ENCODE measurements at places on chromosomes 5 and 9.

DNA sequence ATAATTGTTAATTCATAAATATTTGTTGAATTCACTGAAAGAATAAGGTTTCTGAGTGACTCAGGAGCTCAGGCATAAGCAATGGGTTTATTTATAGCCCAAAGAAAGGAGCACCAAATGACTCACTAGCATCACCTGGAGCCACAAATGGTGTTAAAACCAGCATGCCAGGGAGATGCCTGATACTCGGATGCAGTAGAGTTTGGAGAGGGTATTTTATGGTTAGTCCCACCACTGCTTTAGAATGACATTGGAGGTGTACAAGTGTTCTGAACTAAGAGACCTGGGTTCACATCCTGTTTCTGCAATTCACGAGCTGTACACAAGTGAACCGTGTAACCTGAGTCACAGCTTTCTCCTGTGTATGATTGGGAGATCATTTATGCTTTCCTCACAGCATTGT is 25.2 kb downstream of the CCL28 start:
- DNase-seq, result no peak

DNA sequence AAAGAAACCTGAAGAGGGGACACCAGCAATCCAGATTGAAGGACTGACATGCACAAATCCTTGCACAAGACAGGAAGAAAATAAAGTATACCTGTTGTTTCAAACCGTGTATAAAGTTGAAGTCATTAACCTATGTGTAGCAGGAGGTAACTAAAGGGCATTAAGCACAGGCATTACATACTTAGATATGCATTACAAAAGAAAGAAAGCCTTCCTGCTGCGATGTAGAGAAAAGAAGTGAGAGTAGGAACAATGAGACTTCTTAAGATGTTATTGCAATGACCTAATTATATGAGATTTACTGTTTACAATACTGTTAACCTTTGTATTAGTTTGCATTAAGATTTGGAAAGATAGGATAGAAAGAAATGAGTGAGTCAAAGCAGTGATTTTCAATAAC is 308.9 kb upstream of the PTPRD start:
- no peak for DNase-seq

- DNase-seq, result no peak
These were observed 398.3 kb downstream of the IRX1 start for GRCh38 chr5:3993856-3994473.

DNA sequence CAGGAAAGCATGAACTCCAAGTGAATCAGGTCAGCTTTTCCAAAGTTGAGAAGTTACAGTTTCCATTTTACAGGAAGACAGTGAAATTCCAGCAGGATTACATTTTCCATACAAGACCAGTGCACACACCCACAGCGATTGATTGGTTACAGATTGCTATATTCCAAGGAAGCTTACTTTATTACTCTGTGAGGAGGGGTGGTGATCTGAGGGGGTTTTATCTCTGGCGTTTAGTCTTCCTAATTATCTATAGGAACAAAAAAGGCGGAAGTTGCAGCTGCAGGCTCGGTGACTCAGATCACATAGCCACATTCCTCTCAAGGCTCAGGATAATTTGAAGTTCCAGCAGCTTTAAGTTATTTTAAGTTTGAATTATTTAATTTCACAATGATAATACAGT is 450.4 kb upstream of the NMUR2 start:
- no peak for DNase-seq

DNA sequence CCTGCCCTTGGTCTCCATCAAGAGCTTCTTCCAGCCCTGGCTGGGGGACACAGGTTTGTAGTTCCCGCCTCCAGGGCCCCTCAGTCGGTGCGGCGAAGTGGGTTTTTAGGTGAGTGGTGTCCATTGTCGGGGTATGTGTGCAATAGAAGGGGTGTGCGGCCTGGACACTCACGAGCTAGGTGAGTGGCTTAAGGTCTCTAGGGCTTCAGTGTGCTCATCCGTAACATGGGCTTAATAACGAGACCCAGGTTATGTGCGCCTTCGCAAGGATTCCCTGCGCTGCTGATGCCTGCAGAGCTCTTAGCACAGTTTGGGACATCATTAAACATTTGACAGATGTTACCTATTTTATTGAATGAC is 656 bp downstream of the CEP78 start:
- DNase-seq, result no peak

GRCh38 chr5:147464211-147464610 is 45.7 kb downstream of the DPYSL3 start:
- DNase-seq, result no peak

- no peak for DNase-seq
These were observed 247.2 kb downstream of the KIF4B start for GRCh38 chr5:155260798-155261197.

DNA sequence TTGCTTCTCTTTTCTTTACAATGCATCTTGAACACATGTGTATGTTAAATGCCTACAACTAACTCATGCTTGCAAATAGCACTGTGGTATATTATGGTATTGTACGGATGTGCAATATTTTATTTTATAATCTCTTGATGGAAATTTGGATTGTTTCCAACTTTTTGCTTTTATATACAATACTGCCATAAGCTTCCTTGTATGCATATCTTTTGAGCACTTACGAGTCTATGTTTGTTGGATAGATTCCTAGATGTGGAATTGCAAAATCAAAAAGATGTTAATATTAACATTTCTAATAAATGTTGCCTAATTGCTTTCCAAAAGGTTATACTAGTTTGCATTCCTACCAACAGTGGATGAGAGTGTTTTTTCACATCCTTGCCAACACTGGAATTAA is 3.4 kb upstream of the GALNT12 start:
- DNase-seq, result no peak

DNA sequence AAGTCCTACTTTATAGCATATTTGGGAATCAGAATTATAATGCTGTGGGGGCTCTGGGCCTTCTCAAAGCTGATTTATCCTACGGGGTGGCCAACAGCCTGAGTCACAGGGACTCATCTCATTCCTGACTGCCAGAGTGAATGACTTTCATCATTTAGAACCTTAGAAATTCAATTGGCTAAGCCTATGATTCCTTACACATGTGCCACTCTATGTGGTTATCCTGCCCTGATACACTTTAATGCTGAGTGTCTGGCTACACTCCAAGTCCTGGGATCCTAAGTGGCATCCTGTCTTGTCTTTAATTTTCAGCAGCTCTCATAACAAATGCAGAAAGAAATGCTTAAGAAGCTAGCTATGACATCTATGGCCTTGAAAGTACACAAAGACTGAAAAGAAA is 75.2 kb upstream of the FREM1 start:
- DNase-seq, result no peak
